ENCODE measurements at places on chromosomes 6 and 20.

DNA sequence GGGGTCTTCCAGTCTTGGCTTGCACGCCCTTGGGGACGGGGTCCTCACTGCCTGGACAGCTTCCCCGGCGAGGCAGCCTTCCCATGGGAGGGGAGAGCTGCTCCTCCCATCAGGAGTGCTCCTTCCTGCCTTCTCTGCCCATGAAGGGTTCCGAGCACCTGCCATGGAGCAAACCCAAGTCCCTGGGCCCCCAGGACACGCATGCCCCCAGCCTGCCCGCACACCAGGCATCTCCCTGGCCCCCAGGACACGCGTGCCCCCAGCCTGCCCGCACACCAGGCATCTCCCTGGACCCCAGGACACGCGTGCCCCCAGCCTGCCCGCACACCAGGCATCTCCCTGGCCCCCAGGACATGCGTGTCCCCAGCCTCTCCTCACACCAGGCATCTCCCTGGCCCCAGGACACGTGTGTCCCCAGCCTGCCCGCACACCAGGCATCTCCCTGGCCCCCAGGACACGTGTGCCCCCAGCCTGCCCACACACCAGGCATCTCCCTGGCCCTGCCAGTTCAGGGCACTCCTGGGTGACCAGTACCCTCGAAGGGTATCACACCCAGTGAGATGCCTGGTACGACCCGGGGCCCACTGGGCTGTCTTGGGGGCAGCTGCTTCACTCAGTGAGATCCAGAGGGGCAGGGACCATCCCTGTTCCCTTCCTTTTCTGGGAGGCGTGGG is 21.7 kb downstream of the COL20A1 start:
- DNase-seq, result no peak
- no peaks in the 10 kb centered on the region for H3K4me1 ChIP-seq

DNA sequence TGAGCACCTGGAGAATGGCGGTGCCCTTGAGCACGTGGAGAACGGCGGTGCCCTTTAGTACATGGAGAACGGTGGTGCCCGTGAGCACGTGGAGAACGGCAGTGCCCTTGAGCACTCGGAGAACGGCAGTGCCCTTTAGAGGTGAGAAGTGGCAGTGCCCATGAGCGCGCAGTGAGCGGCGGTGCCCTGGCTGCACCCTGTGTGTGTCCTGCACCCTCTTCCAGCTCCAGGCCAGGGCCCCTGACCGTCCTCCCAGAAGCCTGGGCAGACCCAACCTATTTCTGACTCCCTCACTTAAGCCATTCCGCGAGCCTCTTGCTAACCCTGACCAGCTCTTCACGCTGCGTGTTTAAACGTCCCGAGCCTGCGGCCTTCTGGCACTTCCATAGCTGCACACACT is 151.3 kb downstream of the DLL1 start:
- no peaks in the 10 kb centered on the region for H3K4me1 ChIP-seq
- H3K36me3 ChIP-seq, result no peaks in the 10 kb centered on the region
- no peak overlapping the region for H3K4me3 ChIP-seq
- no peaks in the 10 kb centered on the region for H3K27me3 ChIP-seq
- no peak for DNase-seq

DNA sequence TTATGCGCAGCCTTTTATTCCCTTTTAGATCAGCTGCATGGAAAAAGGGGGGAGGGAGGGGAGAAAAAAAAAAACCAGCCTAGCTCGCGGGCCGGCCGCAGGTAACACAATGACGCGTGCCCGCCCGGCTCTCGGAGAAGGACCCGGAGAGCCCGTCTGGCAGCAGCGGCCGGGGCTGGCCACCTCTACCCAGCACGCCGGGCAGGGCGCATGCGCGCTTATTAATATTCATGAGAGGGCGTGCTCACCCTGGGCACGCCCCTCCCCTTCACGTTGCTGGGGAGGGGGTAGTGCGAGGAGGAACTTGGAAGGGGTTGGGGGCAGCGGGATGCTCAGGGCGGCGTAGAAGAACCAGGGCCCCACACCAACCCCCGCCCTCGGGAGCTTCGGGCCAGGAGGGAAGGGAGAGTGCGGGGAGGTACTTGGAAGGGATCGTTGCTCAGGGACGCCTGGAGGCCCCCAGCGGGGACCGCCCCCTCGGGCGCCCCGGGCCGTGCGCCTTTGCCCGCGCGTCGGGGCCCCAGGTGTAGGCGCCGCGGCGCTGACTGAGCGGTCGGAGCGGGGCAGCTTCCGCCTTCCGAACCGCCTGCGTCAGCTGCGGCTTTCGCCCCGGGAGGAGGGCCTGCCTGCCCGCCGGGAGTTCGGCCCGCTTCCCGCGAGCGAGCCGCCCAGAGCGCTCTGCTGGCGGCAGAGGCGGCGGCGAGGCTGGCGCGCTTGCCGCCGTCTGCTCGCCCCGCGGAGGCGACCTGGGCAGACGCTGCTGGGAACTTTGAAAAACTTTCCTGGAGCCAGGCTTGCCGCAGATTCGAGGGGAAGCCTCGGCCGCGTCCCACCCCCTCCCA is at the start of gene JAG1:
Gene JAG1, minus strand, starts transcription at position 158 of the 842 bp plus-strand sequence. CDS start 469 bp downstream, outside the sequence.
- H3K4me1 ChIP-seq, result peaks cover 19% of the 10 kb centered on the region
- peaks cover 7% of the 10 kb centered on the region for H3K36me3 ChIP-seq
- peak within 1 kb of the TSS; percentile 81 for H3K4me3 ChIP-seq
- H3K27me3 ChIP-seq, result no peaks in the 10 kb centered on the region

DNA sequence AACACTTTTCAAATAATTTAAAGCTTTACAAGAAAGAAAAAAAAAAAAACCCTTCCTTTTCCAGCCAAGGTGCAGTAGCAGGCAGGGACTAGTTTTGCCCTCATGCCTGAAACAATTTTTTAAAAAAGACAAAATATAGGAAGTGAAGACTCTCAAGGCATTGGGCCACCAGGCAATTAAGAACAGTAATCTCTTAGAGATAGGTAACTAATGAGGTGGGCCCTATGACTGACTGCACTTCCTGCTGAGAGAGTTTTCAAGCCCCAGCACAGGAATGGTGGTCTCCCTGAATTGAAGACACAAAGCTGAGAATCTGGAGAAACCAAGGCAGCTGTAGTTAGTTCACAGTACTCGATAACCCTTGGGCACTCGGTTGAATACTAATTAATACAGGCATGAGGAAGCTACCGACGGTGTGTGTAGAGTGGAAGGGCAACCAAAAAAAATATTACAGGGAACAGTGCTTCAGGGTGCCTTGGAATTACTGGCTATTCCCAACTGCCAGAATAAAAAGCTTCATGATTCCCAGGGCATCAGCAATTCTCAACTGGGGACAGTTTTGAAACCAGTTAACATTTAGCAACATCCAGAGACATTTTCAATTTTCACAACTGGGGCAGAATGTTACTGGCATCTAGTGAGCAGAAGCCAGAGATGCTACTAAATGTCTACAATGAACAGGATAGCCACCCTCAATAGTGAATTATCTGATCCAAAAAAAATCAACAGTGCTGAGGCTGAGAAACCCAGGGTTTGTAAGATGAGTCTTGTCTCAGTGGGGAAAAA is 36.0 kb upstream of the PLN start:
- no peaks in the 10 kb centered on the region for H3K4me1 ChIP-seq
- no peak for DNase-seq
- H3K36me3 ChIP-seq, result no peaks in the 10 kb centered on the region
- H3K4me3 ChIP-seq, result no peak overlapping the region
- H3K27ac ChIP-seq, result no peak overlapping the region

DNA sequence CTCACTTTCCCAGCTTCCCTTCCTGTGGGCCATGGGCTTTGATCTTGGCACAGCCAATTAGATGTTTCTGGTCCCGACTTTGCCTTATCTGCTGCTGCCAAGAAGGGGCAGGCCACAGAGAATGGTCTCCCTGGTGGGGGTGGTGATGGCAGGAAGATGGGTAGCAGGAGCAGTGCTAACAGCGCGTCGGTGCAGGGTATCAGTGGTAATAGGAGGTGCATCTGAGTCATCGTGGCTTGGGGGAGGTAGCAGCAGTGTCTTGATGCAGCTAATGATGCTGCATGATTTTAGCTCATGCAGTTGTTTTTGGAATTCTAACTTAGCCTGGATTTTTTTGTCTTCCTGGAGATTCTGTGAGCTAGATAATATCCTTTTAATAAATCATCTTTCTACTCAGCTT is 18.9 kb upstream of the MAS1 start:
- DNase-seq, result no peak
- H3K4me1 ChIP-seq, result peaks cover 7% of the 10 kb centered on the region
- no peak overlapping the region for H3K27ac ChIP-seq
- no peaks in the 10 kb centered on the region for H3K27me3 ChIP-seq

DNA sequence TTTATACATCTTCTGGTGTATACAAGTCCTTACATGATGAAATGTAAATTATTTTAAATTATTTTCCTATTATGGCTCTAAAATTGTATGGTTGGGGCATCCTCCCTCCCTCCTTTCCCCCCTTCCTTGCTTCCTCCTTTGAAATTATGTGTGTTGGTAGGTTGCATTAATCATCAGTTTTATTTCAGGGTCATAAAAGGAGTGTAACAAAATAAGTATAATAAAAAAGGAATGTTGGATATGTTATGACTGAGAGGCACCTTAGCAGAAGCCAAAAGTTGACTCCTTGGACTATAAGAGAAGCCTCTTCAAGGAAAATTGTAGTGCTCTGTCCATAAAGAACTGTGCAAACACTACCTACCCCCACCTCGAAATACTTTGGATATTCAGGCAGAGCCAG is 46.6 kb upstream of the PTPRK start:
- H3K27me3 ChIP-seq, result no peaks in the 10 kb centered on the region
- no peak overlapping the region for H3K27ac ChIP-seq
- H3K4me3 ChIP-seq, result no peak overlapping the region
- H3K36me3 ChIP-seq, result no peaks in the 10 kb centered on the region
- no peak for DNase-seq

DNA sequence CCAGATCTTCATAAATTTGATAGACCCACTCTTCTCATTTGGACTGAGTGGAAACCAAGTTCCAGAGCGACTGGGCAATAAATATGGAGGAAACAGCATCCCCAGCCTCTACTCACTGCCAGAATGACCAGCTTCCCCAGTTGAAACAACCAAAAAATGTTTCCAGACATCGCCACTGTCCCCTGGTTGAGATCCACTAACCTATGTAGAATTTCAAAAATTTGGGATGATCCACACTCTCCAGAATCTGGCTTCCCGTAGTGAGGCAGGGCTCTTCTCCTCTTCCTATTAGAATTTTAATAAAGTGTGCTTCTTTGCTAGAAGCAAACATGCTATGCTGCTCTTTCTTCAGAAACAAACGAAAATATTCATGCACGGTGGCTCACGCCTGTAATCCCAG is 287.0 kb upstream of the SUPT3H start:
- no peaks in the 10 kb centered on the region for H3K4me1 ChIP-seq
- no peak overlapping the region for H3K4me3 ChIP-seq
- DNase-seq, result no peak
- H3K27ac ChIP-seq, result no peak overlapping the region
- H3K36me3 ChIP-seq, result no peaks in the 10 kb centered on the region

DNA sequence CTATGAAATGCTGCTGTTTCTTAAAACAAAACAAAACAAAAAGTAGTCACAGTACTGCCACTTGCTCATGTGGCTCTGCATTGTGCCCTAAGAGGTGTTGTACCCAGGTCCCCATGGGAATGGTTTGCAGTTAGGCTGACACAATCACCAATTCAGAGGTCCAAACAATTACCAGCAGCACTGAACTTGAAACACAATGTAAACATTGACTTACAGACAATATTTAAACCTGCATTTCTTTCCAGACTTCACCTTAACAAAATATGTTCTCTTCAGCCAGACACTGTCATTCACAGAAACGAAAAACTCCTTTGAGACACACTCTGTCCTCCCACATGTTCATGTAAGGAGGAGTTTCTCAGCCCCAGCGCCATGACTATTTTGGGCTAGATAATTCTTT is 206.8 kb upstream of the ARG1 start:
- H3K4me1 ChIP-seq, result no peaks in the 10 kb centered on the region
- H3K27me3 ChIP-seq, result no peaks in the 10 kb centered on the region
- H3K36me3 ChIP-seq, result no peaks in the 10 kb centered on the region
- no peak for DNase-seq
- H3K27ac ChIP-seq, result no peak overlapping the region

DNA sequence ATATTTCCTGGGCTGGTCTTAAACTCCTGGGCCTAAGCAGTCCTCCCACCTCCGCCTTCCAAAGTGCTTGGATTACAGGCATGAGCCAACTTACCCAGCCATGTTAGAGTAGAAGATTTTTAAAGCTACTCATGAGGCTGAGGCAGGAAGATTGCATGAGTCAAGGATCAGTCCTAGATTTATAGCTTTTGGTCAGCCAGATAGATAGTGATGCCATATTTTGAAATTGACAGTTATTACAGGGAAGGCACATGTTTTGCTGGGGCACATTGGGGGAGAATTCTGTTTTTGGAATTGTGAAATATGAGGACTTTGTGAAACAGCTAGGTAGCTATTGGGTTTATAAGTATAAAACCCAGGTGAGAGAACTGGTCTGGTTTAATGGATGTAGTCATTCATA is 40.9 kb downstream of the DOP1A start:
- H3K36me3 ChIP-seq, result peaks cover 22% of the 10 kb centered on the region
- H3K27me3 ChIP-seq, result no peaks in the 10 kb centered on the region
- H3K4me3 ChIP-seq, result no peak overlapping the region
- no peaks in the 10 kb centered on the region for H3K4me1 ChIP-seq

DNA sequence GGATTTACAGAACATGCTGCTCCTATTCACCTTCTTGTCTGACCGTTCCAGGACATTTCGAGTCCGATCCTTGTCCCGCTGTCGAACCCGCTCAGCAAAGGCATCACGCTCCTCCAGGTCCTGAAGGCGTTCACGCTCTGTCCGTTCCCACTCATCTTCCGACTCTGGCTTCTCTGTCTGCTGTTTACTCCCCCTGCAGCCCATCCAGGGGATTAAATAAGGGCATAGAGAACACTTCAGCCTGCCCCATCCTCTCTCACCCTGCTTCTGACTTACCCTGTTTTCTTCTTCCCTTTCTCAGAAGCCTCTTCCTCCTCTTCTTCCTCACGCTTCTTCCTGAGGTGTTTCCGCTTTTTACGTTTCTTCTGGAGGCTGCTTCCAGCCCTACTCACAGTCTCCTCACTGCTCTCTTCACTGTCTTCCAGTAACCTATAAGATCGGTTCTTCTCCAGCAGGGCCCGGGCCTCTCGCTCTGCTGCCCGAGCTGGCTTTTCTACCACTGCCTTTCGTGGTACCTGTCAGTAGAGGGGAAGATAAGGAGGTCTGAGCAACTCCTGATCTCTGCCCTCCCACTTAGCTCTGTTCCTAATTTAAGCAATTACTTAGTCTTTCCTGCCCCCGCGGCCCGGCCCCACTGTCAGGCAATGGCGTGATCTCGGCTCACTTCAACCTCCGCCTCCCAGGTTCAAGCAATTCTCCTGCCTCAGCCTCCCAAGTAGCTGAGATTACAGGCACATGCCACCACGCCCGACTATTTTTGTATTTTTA is 1.9 kb downstream of the DHX16 start:
- peaks cover 4% of the 10 kb centered on the region for H3K36me3 ChIP-seq
- H3K27ac ChIP-seq, result no peak overlapping the region
- no peaks in the 10 kb centered on the region for H3K4me1 ChIP-seq
- H3K4me3 ChIP-seq, result no peak overlapping the region
- no peaks in the 10 kb centered on the region for H3K27me3 ChIP-seq

GRCh38 chr6:32081168-32081990 is 27.8 kb downstream of the TNXB start:
- H3K36me3 ChIP-seq, result no peaks in the 10 kb centered on the region
- peaks cover 2% of the 10 kb centered on the region for H3K4me1 ChIP-seq
- H3K27me3 ChIP-seq, result peaks cover 3% of the 10 kb centered on the region
- no peak overlapping the region for H3K27ac ChIP-seq
- no peak overlapping the region for H3K4me3 ChIP-seq
